Fibroblast of skin of left biceps (primary cell): ENCODE measurements at places on chromosomes 2 and 18.

DNA sequence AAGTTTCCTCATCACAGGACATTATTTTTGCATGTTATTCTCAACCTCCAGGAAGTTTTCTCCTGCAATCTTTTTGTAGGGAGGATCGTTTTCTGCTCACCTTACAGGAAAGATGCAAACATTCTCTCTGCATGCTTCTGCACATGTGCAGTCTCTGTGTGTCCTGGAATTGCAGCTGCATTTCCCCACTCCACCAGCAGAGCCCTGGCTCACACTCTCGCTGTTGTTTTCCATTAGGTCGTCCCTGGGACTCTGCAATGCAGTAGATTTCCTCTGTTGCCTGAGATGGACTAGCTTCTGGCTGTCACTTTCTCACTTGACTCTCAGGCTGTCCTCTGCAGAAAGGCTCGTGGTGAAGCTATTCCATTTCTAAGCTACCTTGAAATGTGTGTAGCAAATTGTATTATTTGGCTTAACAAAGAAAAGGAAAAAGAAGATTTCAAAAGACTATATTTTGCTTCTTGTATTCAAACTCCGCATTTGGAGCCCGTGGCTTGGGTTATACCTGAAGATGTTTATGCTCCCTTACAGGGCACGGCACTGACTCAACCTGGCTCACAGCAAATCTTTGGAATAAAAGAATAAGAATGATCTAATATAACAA is 346.7 kb downstream of the RAD51AP2 start:
- no peak for DNase-seq

GRCh38 chr2:220076734-220077133 is 449.3 kb downstream of the SLC4A3 start:
- peak; percentile 69 for DNase-seq

DNA sequence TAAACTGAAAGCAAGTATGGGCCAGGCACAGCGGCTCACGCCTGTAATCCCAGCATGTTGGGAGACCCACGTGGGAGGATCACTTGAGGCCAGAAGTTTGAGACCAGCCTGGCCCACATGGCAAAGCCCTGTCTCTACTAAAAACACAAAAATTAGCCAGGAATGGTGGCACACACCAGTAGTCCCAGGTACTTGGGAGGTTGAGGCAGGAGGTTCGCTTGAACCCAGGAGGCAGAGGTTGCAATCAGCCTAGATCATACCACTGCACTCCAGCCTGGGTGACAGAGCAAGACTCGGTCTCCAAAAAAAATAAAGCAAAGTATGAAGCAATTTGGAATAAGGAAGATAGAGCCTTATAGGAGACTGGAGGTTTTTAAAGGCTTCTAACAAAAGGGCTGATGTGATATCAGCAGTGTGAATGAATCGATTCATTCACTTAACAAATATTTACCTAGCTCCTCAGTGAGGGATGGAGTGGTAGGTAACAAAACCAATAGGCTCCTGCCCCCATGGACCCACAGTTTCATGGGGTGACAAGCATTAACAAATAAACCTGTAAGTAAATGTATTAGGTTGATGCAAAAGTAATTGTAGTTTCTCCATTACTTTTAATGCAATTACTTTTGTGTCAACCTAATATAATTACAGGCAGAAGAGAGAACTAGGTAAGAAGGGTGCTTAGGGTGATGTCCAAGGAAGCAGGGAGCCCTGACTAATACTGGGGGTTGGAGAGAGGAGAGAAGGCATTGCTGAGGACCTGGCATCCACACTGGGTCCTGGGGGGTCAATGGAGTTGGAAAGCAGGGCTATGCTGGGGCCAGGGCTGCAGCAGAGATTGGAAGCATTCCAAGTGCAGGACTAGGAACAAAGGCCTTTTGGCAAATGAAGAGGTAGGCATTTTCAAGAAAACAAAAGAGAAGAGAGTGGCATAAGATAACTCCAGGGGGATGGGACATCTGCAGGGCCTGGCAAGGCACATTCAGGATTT is 195.4 kb upstream of the ARL4C start:
- DNase-seq: no peak

- DNase-seq: no peak
These were observed 239.5 kb downstream of the DCDC2C start for GRCh38 chr2:3942841-3943240.

GRCh38 chr2:168912901-168913369 is 11.8 kb downstream of the G6PC2 start:
- no peak for DNase-seq

DNA sequence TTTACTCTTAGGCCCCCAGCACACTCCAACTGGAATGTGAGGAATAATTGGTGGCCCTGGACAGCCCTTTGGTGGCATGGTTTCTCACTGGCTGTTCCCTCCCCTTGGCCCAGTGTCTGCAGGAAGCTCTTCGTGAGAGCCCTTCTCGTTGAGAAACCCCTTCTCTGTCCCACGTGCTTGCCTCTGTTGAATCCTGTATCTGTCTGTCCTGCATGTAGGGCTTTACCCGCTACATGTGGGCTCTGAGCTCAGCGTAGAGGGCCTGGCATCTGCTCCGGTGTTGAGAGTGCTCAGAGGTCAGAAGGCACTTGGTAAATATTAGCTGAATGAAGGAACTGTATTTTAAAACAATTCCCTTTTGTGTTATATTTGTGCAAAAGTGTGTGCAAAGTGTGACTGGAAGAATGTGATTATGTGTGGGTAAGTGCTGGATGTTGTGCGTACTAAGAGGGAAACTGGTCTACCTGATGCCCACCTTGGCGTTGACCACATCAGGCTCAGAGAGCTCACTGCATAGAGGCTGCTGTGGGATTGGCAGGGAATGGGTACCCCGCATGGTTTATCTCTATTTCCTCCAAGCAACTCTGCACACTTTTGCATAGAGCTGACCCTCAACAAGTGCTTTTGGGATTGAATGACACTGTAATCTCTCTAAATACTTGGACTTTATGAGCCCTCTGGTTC is 40.0 kb downstream of the RNF144A start:
- no peak for DNase-seq

GRCh38 chr2:35495182-35495581 is 860.4 kb upstream of the CRIM1 start:
- DNase-seq: no peak
